ENCODE measurements at places on chromosomes 5 and 9.

DNA sequence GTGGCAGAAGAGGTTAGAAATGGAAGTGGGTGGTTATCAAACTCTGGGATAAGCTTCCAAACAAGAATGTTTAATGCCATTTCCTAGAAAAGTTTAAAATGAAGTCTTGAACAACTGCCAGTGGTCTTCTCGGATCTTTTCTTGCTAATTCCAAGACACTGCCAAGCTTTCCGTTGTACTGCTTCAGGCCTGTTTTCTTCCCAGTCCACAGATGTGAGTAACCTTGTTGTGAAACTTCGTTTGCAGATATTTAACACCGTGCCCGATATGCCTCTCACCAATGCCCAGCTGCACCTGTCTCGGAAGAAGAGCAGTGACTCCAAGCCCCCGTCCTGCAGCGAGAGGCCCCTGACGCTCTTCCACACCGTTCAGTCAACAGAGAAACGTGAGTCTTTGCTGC lies 269.8 kb downstream of the NR3C1 start:
- DNase-seq, result no peak

- DNase-seq, result no peak
Observed at GRCh38 chr5:17411436-17412402, 86.3 kb upstream of the TAF11L2 start.

DNA sequence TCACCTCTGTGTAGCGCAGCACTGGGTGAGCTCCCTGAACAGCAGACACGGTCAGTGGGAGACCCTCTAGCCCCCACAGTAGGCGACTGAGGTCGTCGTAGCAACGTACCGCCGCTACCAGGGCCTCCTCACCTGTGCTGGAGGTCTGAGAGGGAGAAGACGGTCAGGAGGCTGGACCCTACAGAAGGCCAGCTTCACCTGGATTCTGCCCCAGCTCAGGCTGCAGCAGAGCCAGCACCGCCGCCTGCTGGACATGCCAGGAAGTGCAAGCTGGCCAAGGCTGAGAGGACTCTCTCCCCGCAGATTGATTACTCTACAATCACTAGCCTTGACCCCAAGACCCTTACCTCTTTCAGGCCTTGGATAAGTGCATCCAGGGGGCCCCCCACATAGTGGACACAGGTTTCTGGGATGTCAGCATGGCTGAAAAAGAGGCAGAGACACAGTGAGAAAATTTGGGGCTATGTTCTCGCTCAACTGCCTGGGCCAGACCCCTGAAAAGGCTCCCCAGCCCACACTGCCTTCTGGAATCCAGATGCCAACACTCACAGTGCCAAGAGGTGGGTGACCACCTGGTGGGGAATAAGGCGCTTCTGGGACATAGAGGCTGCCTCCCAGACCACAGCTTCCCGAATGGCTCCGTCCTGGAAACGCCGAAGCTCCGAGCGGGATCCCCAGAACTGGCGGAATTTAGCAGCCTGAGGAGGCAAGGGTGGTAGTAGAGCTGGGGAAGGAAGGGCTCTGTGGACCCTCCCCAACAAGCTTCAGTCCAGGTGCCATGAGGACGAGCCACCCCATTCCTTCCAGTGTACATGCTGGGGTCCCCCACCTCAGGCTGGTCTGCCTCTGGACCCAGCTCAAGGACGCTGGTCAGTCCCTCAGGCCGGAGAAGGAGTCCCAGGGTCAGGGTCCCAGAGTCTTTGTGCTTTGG lies 6.9 kb downstream of the NOL6 start:
- no peak for DNase-seq

DNA sequence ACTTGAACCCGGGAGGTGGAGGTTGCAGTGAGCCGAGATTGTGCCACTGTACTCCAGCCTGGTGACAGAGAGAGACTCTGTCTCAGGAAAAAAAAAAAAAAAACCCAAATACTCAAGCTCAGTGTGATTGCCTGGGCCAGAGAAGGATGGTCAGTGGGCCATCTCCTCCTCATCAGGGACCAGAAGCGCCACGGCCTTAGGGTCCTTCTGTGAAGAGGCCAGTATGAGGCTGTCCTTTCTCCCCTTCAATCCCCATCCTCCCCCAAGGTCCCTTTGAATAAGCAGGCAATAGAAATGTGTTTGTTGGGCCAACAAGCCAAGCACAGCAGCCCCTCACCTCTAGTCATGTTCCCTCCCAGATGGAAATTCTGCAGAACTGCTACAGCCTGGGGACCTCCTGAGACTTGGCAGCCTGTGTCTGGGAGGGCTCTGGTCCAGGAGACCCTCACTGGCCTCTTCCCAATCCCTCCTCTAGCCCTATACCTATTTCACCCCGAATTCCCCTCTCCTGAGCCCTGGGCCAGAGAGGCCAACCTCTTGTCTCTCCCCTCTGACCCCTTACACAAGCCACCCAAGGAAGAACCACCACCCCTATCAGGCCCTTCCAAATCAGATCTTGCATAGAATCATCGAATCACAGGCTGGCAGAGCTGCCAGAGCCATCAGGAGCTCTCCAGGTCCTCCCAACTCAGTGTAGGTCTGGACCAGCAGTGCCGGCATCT lies 1.0 kb downstream of the CSF1R start:
- no peak for DNase-seq

GRCh38 chr5:173399851-173400250 lies 71.6 kb upstream of the STC2 start:
- no peak for DNase-seq

- peak; percentile 3 for DNase-seq
Observed at GRCh38 chr9:77386187-77386586, 208.9 kb downstream of the VPS13A start.

- no peak for DNase-seq
Observed at GRCh38 chr9:272251-273213, 57.9 kb downstream of the DOCK8 start.

GRCh38 chr5:78586251-78586650 lies 62.3 kb downstream of the LHFPL2 start:
- peak; percentile 90 for DNase-seq

DNA sequence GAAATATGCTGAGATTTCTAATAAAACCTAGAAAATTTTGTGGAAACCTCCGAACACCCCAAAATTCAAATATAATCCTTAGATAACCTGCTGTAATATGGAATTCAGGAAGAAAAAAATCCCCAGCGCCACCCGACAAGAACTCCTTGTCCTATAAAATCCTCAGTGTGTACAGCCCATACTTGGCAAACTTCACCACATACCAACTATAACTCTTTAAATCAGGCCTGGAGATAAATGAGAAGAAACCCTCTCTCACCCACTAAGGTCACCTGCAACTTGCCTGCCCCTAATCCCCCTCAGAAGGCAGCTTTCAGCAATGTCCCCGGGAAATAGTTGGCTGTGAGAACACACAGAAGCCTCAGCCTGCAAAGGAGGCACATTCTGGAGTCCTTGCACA lies 90.5 kb downstream of the SH3TC2 start:
- DNase-seq, result no peak

DNA sequence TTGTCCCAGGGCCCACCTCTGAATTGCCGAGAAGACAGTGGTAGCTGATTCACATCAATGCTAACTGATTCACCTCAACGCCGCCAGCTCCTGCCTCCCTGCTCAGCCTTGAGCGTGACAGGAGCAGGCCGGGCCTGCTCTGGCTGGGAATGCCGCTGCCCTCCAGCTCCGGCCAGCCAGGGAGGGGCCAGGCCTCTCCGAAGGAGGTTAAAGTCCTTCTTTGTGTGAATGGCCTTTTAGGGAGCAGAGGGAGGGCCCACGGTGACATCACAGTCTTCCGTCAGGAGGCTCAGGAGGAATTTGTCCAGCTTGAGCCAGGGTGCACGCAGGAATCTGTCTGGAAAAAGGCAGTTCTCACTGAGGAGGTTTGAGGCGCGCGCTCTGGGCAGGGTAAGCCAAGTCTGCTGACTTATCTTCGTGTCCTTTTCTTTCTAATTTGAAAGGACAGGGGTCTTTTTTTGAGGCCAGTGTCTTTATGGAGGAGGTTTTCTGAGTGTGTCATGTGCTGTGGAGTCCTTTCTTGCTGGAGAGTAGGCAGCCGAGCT lies 82.7 kb downstream of the C9orf152 start:
- DNase-seq, result peak; percentile 90

GRCh38 chr5:124457101-124457500 lies 289.3 kb downstream of the ZNF608 start:
- no peak for DNase-seq

DNA sequence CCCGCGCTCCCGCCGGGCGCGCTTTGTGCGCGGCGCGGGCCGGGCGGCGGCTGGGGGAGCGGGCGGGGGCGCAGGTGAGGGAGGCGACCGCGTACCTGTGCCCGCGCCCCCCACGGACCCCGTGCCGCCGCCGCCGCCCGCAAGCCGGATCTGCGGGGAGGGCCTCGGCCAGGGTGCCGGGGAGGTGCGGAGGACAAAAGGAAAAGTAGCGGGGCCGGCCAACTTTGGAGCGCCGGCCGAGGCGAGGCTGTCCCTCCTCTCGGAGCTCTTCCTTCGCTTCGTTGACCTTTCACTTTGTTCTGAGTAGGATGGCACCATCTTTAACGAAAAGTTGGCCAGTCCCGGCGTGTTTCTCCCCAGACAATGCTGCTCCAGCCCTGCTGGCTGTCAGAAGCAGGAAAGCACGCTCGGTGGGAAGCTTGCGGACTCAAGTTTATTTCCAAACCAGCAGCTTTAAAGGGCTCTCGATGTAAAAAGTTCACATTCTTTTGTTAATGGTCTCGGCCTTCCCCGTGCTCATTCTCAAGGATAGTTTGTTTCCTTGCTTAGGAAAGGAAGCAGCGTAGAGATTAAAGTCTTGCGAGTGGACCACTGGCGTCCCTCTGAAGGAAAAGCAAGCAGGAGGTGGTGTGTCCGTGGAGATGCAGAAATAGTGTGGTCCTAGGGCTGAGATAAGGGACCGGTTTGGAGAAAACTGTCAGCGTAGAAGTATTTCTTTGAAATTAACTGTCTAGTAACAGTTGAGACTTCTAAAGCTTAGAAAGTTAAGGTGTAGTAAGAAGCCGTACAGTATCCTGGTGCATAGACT lies 639 bp downstream of the EHMT1 start:
- peak; percentile 46 for DNase-seq

GRCh38 chr9:114720086-114720676 lies 38.2 kb upstream of the TEX48 start:
- no peak for DNase-seq

DNA sequence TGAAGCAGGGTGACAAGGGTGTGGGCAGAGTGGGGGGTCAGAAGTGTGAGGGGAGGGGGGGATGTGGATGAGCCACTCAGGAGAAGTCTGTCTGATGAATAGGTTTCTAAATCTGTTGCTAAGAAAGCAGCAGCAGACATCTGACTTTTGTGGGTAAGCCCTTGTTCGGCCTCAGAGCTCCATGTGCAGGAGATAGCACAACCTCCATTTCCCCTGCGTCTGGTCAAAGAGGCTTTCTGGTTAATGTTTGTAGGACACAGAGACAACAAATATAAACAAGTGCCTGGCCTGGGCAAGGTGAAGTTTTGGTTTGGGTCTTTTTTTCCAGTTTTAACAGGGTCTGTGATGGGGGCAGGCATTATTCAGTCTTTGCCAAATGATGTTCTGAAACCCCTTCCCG lies 57.0 kb upstream of the GNE start:
- no peak for DNase-seq

DNA sequence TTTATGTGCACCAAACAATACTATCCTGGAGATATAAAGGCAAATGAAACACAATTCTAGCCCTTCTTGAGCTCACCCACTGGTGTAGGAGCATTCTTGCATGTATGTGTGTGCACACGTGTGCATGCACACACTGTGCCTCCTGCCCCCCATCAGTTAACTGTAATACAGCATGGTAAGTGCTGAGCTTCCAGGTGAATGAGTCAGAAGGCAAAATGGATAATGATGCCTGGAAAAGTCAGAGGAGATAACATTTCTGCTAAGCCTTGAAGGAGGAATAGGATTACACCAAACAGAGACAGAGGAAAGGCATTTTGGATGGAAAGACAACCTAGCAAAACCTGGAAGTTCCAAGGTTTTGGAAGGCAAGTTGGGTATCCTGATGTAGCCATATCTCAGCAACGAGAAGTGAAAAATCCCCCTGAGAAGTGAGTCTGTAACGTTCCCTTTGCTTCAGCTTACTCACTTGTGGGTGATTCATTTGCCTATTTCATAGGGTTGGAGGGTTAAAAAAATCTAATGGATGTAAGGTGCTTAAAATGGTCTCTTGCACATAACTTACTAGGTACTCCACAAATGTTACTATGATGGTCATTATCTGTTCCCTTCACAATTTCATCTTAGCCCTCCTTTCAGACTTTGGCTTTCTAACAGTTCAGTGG lies 101.4 kb upstream of the STC2 start:
- no peak for DNase-seq

DNA sequence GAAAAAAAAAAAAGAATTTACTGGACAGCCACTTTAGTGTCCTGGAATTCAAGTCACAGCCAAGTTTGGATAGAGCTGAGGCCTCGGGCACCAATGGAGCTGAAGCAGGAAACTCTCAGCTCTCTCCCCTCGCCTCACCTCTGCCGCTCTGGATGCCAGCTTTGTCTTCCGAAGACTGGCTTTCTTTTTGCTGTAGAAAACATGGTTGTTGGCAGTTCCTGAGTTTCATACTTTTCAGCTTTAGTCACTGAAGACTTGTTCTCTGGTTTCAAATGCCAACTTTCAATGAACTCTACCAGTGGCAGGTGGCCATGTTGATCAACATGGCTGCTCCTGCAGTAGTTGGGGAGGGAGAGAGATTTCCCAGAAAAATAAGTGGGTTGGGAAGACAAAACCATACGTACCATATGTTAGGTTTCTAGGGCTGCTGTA lies 142.2 kb downstream of the SNX18 start:
- no peak for DNase-seq

DNA sequence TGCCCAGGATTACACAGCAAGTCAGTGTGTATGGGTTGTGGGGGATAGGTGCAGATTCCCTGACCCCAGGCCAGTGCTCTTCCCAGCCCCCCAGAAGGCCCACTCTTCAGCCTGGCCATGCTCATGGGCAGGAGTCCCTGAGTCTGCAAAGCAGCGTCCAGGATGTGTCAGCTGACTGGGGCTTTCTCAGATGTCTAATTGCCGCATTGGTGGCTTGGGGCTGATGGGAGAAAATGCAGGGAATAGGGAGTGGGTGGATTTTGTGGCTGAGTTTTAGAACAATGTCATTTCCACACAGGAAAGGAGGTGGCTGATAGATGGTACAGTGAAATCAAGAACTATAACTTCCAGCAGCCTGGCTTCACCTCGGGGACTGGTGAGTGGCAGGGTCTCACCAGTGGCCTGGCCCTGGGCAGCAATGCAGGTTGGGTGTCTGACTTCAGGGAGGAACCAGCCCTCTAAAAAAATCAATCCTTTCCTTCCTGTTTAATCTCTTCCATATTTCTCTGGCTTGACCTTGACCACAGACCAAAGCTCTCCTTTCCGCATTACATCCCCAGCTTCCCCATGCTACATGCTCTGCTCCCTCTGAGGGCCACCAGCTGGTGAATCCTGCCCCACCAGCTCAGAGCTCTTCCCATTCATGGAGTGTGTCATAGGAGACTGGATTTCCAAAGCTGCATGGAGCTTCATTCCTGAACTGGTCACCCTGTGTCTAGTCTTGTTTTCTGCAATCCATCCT lies 14.2 kb downstream of the GLIPR2 start:
- DNase-seq, result no peak

- DNase-seq, result peak; percentile 30
Observed at GRCh38 chr5:170449232-170449631, 54.6 kb upstream of the KCNIP1 start.
